Subcutaneous adipose tissue (tissue), 4 donors: ENCODE measurements at places on chromosomes 7 and 10. TPM values are rescaled to one million over a fixed set of nuclear protein-coding genes. Genes with fewer than 3 reads are reported as not detected.

Gene TMEM243
- 41.4 TPM for total RNA-seq

Gene LRRTM3
- not detected for total RNA-seq

Gene PNLIPRP2
- not detected for total RNA-seq

Gene CYP2C8
- not detected for total RNA-seq

Gene CCDC172
- total RNA-seq: not detected

Gene ABCB1
- 7.3 TPM for total RNA-seq

Gene CCL24
- total RNA-seq: 2.2 TPM

Gene EBLN1
- not detected for total RNA-seq

Gene CAMK2B
- 0.49 TPM for total RNA-seq

Gene SHTN1
- 19.6 TPM for total RNA-seq

Gene IFIT1
- 19.5 TPM for total RNA-seq
